T47D (cell line): ENCODE measurements at places on chromosomes 2 and 18.

DNA sequence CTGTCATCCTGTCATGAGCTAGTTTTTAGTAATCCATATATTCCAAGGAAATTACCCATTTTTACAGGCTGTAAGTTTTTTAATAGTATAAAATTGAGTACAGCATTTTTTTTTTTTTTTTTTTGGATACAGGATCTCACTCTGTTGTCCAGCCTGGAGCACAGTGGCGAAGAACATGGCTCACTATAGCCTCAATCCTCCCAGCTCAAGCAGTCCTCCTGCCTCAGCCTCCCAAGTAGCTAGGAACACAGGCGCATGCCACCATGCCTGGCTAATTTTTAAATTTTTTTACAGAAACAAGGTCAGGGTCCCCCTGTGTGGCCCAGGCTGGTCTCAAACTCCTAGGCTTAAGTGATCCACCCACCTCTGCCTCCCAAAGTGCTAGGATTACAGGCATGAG lies 56.5 kb downstream of the ANKRD12 start:
- DNase-seq, result no peak

- no peak for DNase-seq
Measured at GRCh38 chr2:152200565-152201465, 25.3 kb upstream of the STAM2 start.

DNA sequence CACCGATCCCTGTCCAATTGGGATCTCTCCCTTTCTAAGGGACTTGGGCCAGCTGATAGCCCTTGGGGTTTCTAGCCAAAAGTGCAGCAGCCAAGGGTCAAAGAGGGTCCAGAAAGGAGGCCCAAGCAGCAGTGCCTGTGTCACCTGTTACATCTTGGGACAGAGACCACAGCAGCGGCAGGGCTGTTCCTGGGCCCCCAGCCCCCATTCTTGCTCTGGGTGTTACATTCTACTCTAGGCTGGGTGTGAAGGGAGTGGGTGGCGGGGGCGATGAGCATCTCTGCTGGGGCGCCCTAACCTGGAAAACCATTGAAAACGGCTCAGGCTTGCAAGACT lies 1.2 kb downstream of the PAX3 start:
- DNase-seq, result no peak

DNA sequence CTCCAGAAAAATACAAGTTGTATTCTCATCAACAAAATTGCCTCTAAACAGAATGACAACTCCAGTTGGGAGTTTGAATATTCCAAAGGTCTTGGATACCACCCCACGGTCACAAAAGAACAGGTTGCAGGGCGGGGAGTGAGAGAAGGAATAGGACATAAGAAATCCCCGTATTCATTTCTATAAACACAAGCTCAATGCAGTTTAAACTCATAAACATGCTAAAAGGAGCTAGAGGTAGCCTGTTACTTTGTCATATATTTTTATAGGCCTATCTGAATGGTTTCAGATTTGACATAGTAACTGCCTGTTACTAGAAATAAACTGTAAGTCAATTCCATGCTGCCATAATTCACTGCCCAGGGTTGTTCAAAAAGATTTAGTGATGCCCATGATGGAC lies 567.5 kb downstream of the BCL11A start:
- no peak for DNase-seq

DNA sequence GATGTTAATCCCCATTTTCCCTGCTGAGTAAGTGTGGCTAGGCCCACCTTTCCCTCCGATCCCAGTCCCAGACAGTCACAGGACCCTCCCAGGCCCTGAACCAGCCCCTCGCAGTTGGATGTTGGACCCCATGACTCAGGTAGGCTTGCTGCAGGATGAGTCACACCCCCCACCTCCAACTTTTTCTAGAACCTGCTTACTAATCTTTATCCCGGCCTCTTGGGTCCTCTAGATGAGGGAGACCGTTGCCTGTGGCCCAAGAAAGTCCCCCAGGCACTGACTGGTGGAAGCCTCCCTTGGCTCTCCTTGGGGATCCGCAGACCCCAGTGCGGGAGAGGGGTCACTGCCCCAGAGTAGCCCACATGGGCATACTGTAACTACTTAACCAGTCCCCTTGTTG lies 98.5 kb downstream of the SMAD7 start:
- no peak for DNase-seq

- no peak for DNase-seq
Measured at GRCh38 chr2:39664232-39664887, 1.4 kb upstream of the TMEM178A start.

DNA sequence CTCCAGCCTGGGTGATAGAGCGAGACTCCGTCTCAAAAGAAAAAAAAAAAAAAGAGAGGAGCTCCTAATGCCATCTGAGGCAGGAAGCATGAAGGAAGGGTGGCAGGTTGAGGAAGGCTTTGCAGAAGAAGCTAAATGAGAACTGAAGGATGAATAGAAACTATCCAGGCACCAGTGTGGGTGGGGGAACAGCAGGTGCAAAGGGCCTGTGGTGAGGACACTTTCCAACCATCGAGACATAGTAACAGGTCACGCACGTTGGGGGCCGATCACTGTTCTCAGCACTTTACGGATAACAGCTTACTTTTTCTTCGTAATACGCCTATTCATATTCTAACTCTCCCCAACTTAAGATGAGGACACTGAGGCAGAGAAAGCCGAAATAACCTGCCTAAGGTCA lies 58.4 kb downstream of the NGEF start:
- no peak for DNase-seq

DNA sequence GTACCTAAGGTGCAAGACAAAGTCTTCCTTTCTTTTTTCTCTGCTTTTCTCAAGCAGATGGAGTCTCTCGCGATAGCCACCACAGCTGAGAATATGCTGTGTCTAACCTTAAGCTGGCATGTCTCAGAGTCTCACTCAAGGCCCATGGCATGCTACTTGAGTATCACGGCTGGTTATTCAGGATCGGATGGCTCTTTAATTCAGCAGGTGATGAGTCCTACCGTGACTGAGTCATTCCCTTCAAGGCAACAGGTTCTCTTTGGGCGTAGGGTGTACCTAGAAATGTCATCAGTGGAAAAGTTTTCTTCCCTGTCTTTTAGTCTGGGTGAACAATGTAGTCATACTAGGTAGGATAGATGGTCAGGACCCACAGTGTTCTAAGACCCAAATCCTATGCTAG lies 136.2 kb downstream of the DIS3L2 start:
- no peak for DNase-seq
